Body of pancreas (tissue), 4 donors: ENCODE measurements at places on chromosomes 11 and 22. TPM values are rescaled to one million over a fixed set of nuclear protein-coding genes. Genes with fewer than 3 reads are reported as not detected.

DNA sequence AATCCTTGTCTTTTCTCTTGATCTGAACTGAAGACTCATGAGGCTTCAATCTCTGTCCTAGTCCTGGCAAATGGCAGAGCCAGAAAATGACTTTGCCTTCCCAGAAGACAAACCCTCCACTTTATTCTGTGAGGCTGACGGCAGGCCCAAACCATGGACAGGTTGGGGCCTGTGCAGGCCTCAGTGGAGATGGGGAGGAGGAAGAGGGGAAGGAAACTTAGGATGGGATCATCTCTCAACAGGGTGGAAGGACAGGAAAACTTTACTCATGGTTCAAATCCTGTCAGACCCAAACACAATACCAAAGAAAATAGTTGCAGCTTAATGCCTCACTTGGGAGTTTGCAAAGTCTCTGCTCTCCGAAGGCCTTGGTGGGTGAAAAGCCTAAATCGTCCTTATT, 9.8 kb downstream of the RPL27A start:
- peaks cover 9% of the 10 kb centered on the region for H3K36me3 ChIP-seq
- DNase-seq, result no peak
- no peak overlapping the region for H3K4me3 ChIP-seq
- no peaks in the 10 kb centered on the region for H3K27me3 ChIP-seq
- peaks cover 17% of the 10 kb centered on the region for H3K4me1 ChIP-seq

DNA sequence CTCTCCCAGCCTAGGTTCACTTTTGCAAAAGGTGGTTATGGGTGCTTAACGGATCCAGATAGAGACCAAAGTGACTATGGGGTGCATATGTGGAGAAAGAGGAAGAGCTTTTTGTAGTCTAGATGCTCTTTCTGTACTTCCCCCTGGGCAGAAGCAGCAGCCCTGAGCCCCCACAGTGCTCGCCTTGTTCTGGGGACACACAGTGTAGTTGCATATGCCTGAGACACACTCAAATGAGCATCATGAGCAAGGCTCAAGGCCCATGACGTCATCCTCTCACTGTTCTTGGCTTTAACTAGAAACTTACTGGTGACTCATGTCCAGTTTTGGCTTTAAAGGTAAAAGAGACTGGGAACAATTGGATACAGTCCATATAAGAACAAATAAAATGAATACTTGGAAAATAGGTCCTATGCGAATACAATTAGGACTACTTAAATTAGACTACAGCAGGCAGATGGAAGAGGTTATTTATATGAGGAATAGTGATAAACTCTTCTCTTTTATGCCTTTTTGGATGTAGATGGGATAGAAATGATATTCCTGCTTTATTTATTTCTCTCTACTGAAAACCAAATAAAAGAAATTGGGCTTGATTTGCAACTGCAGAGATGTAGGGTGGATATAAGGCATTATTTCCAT, 20.1 kb upstream of the PEX26 start:
- H3K27me3 ChIP-seq, result no peaks in the 10 kb centered on the region
- peak overlapping the region; percentile 75 for H3K27ac ChIP-seq
- H3K36me3 ChIP-seq, result no peaks in the 10 kb centered on the region
- H3K4me3 ChIP-seq, result no peak overlapping the region

GRCh38 chr11:14386081-14386480, 27.1 kb upstream of the RRAS2 start:
- H3K27ac ChIP-seq, result no peak overlapping the region
- H3K36me3 ChIP-seq, result no peaks in the 10 kb centered on the region
- no peaks in the 10 kb centered on the region for H3K27me3 ChIP-seq
- H3K4me1 ChIP-seq, result peaks cover 11% of the 10 kb centered on the region
- DNase-seq, result no peak
- no peak overlapping the region for H3K4me3 ChIP-seq

- H3K27me3 ChIP-seq, result peaks cover 5% of the 10 kb centered on the region
- DNase-seq, result no peak
- no peaks in the 10 kb centered on the region for H3K36me3 ChIP-seq
- no peak overlapping the region for H3K4me3 ChIP-seq
- peaks cover 18% of the 10 kb centered on the region for H3K4me1 ChIP-seq
Measured at GRCh38 chr11:69707176-69707575, 3.4 kb upstream of the FGF19 start.

Gene OR5P2
- total RNA-seq, result not detected

- H3K27ac ChIP-seq, result no peak overlapping the region
- no peak overlapping the region for H3K4me3 ChIP-seq
- no peaks in the 10 kb centered on the region for H3K27me3 ChIP-seq
Measured at GRCh38 chr11:59660621-59661020, 8.2 kb downstream of the PATL1 start.

Gene OR5B12
- total RNA-seq, result not detected

- no peak for DNase-seq
- no peak overlapping the region for H3K4me3 ChIP-seq
- H3K36me3 ChIP-seq, result no peaks in the 10 kb centered on the region
- no peak overlapping the region for H3K27ac ChIP-seq
- no peaks in the 10 kb centered on the region for H3K4me1 ChIP-seq
Measured at GRCh38 chr11:86287468-86287796, 14.6 kb upstream of the HIKESHI start.

Gene CPT1B
- total RNA-seq, result 8.3 TPM

Gene IGLL1
- total RNA-seq, result not detected

Gene GRAMD4
- total RNA-seq, result 62.3 TPM

Gene OR51I1
- total RNA-seq, result not detected

GRCh38 chr11:76698321-76699043, 27.9 kb upstream of the LRRC32 start:
- no peaks in the 10 kb centered on the region for H3K27me3 ChIP-seq
- no peaks in the 10 kb centered on the region for H3K36me3 ChIP-seq
- H3K4me1 ChIP-seq, result no peaks in the 10 kb centered on the region

Gene CCND1
- 90.3 TPM for total RNA-seq

DNA sequence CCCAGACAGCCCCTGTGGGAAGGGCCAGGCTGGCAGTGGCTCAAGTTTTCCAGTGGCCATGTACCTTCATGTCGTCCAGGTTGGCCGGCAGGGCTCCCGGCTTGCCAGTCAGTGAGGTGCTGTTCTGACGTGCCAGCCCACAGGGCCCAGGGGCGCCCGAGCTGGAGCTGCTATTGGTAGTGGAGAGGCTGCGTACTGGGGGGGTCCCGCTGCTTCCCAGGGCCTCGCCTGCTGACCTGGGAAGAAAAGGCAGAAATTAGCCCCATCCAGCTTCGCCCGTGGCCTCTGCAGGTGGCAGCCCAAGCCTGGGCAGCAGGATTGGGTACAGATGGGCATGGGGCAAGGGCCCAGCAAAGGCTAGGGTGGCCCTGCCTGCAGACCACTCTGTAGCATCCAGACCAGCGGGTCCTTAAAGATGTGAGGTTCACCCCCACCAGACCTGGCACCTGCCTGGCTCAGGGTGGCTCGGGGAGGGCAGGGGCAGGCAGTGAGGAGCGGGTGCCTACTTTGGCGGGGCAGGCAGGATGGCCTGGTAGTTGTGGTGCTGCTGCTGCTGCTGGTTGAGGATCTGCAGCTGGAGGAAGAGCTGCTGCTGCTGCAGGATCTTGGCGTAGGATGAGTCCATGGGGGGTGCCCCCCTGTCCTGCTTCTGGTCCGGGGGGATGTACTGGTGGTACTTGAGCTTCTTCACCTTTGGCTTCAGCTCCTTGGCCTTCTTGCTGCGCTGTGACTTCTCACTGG, 50.1 kb downstream of the SGSM3 start:
- DNase-seq, result no peak

DNA sequence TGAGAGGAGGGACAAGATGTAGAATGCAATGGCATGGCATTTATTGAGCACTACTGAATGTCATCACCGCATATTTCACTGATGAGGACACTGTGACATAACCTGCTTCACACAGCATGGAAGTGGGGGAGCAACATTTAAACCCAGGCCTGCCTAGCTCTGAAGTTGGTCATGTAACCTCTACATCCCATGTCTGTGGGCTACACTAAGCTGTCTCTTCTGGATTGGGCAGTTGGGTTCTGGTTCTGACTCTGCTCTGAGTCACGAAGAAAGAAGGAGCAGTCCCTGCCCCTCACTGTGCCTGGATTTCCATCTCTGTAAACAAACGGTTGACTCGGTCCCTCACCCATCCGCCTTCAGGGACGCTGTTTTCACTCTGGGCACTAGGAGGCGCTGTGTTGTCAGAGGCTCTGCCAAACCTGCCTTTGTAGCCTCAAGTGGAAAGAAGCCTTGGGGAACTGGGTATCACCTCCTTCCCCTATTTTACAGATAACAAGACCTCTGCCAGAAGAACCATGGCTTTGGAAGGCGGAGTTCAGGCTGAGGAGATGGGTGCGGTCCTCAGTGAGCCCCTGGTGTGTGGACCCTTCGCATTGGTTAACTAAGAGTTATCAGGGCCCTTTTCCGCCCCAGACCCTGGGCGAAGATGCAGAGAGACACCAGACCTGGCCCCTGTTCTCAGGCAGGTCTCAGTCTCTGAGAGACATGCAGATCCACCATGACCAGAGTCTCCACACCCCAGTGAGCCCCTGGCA, 12.7 kb upstream of the ARHGEF17 start:
- no peak overlapping the region for H3K27ac ChIP-seq
- no peaks in the 10 kb centered on the region for H3K36me3 ChIP-seq
- H3K4me1 ChIP-seq, result no peaks in the 10 kb centered on the region
- no peak overlapping the region for H3K4me3 ChIP-seq

Gene LIPT2
- 20.8 TPM for total RNA-seq

DNA sequence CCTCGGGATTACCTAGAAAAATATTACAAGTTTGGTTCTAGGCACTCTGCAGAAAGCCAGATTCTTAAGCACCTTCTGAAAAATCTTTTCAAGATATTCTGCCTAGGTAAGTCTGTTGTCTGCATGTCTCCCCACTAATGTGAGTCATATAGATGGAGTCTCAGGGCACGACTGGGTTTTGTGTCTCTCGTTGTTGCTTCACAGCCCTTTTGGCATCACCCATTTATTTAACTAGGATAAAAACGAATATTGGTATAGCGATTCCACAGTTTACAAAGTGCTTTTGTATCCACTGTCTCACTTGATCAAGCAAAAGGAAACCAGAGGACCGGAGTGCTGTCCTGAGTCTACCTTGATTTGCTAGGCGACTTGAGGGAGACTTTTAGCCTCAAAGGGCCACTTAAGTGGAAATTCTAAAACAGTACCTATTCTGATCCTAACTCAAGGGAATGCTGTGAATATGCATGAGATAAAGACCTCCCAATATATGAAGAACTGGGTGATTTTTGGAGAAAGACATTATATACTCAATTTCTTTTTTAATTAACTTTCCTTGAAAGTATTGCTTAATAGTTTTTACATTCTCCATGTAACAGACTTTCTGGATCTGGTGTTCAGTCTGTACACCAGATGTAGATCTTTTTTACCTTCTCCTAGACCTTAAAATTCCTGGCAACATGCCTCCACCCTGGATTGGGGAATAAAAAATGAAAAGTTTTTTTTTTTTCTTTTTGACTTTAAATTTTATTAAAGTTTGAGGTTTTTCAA, 590 bp downstream of the NNMT start:
- no peak overlapping the region for H3K4me3 ChIP-seq
- DNase-seq, result no peak
- no peaks in the 10 kb centered on the region for H3K27me3 ChIP-seq
- H3K36me3 ChIP-seq, result no peaks in the 10 kb centered on the region

Gene PHF21A
- 49.4 TPM for total RNA-seq

GRCh38 chr11:81071606-81072005, 1630.8 kb upstream of the TENM4 start:
- H3K36me3 ChIP-seq, result no peaks in the 10 kb centered on the region
- DNase-seq, result no peak
- no peaks in the 10 kb centered on the region for H3K4me1 ChIP-seq
- H3K4me3 ChIP-seq, result no peak overlapping the region

DNA sequence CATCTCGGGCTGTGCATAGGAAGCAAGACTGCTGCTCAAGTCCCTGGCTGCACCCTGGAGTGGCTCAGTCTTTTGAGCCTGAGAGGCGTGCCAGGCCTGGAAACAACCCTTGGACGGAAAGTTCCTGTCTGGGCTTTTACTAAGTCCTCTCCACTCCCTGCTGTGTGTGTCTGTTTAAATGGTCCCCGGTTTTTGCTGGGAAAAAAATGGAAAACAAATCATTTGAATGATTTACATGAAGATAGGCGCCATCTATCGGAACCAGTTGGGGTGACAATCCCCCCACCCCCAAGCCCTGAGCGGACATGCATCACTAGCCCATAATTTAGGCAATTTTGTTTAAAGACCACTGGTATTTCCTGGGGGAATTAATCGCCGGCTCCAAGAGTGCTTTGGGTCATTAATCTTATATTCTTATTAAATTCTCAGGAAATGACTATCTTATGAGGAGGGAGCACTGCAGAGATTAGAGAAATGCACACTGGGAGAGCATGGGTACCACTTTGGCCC, 2.7 kb upstream of the GAB2 start:
- DNase-seq, result peak; percentile 75
- no peak overlapping the region for H3K27ac ChIP-seq
- no peaks in the 10 kb centered on the region for H3K36me3 ChIP-seq

DNA sequence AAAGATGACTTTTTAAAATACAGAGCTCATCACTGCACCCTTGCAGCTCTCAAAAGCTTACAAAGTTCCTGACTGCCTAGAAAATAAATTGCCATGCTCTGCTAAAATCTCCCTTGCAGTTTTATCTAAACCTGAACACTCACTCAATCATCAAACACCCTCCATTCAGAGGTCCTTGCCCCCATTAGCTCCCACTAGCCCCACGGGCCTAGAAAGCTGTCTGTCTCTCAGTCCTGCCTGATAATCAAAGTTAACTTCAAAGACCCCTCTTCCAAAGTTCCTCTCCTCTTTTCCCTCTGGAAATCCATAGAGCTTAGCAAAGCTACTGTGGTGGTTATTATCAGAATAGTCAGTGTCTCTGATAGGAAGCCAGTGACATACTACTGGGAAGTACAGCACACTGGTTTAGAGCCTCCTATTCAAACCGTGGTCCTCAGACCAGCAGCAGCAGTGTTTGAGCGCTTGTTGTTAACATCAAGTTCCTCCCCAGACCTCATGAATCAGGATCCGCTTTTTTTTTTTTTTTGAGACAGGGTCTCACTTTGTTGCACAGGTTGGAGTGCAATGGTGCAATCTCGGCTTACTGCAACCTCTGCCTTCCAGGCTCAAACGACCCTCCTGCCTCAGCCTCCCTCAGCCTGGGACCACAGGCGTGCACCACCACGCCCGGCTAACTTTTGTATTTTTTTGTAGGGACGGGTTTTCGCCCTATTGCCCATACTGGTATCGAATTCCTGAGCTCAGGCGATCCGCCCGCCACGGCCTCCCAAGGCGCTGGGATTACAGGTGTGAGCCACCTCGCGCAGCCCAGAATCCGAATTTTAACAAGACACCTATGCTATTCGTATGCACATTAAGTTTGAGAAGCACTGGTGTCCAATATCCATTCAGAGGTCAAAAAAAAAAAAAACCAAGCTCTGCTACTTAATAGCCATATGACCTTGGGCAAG, 1.2 kb downstream of the NDUFC2 start:
- DNase-seq, result no peak
- no peaks in the 10 kb centered on the region for H3K36me3 ChIP-seq
- peak overlapping the region; percentile 92 for H3K27ac ChIP-seq
- H3K4me3 ChIP-seq, result peak overlapping the region; percentile 99

Gene OR10G8
- not detected for total RNA-seq

DNA sequence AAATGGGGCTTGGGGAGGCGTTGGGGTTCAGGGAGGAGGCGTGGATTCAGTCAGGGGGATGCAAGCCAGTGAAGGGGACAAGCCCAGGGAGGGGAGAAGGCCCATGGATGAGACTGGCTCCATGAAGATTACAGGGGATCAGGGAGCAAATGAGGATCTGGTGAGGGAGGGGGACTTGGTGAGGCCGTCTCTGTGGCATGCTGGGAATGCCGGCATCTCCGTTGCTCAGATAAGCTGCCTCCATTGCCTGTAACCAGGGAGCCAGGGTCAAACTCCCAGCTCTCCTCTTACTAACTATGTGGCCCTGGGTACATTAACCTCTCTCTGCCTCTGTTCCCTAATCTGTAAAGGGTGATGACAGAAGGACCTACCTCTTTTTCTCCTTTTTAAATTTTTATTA, 38.7 kb downstream of the TPBGL start:
- no peak overlapping the region for H3K4me3 ChIP-seq
- DNase-seq, result no peak
